ENCODE measurements at places on chromosomes 5 and 9.

- DNase-seq, result peak; percentile 81
Measured at GRCh38 chr5:72572236-72572765, 65.1 kb upstream of the ZNF366 start.

DNA sequence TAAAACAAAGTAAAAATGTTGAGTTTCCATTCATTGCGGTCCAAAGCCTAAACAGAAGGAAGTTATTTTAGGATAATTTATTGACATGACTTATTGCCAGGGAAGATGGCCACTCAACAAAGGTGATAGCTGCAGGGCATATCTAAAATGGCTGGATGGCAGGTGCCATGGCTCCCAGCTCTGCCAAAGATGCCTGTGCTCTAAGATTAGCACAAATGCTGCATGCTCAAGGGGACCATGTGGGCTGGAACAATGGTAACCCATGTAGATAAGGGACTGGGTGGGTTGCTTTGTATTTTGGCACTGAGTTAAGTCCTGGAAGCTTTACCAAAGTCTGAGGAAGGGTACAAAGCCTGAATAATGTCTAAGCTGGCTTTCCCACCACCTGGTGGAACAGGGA, 95.5 kb upstream of the IFNK start:
- DNase-seq, result no peak

DNA sequence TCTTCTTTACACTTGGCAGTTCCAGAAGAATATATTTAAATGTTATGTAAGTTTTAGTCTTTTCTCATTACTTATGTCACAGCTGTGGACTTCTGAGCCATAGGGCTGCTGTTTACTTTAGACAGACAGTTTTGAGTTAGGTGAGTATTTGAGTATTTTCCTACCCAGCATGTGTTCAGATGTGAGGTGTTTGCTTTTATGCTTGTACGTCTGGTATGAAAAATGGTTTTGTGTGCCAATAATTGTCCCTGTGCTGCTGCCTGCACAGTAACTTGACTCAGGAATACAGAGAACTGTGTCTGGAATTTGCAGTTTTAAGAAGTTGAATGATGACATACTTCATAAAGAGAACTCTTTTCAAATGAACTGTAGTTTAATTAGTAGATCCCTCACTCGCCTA, 20.8 kb downstream of the MEGF10 start:
- DNase-seq, result no peak

DNA sequence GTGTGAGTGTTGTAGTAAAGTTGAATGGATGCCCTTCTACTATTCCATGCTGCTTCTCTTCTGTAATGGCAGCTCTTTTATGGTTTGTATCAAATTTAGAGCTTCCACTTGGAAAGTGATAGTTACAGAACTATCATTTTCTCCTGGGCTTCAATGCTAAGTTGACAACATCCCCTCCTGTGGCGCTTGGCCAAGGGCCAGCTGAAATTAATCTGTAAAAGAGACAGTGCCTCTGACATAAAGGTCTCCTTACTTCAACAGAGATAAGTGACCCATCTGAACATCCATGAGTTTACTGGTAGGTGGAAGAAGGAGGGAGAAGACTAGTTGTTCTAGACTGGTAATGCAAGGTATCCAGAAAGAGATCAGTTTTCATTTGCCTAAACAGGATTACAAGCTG, 39.7 kb downstream of the CHSY3 start:
- no peak for DNase-seq

DNA sequence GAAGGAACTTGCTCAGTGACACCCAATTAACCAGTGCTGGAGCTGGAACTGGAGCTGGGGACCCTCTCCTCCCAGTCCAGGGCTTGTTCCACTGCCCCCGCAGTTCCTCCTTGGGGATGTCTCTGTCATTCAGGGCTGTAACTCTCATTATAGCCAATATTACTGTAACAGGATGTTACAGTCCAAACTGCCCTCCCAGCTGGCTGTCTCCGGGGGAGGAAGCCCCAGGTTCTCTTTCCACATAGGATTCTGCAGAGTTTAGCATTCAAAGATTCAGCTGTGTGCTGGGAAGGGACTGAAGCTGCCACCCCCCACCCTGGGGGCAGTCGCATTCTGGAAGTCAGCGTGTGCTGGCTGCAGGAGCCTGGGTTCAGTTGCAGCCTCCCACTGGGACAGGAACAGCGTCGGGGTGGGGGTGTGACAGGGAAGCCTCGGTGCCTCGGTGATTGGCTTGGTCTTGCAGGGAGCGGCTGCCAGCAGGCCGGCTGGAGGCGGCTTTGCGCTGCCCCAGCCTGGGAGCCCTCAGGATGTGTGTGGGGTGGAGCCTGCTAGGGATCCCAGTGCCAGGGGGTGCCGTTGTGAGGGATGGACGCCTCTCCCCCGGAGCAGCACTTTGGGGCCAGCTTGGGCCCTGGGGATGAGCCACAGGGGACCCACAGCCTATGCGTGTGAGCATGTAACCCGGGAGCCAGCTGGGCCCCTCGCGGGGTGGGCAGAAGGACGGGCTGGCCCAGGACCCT, 101.1 kb downstream of the RGS3 start:
- peak; percentile 73 for DNase-seq

- DNase-seq, result peak; percentile 32
Measured at GRCh38 chr5:159061179-159061796, 38.4 kb downstream of the EBF1 start.
